ENCODE measurements at places on chromosomes 2 and 18. TPM values are rescaled to one million over a fixed set of nuclear protein-coding genes. Genes with fewer than 3 reads are reported as not detected.

Gene GPR75
- total RNA-seq, result 1.8 TPM

Gene IHH
- 0.22 TPM for total RNA-seq

Gene COL4A4
- total RNA-seq, result 1.2 TPM

Gene PAIP2B
- total RNA-seq, result 0.35 TPM

Gene OSBPL6
- total RNA-seq, result 7.7 TPM

Gene AQP12B
- total RNA-seq, result not detected

Gene USP37
- 5.9 TPM for total RNA-seq

Gene SCYGR2
- total RNA-seq, result not detected

Gene MYCN
- total RNA-seq, result not detected

Gene GALR1
- total RNA-seq, result not detected

Gene UGT1A8
- total RNA-seq, result not detected

Gene ATL2
- 56.5 TPM for total RNA-seq

Gene KCNG2
- total RNA-seq, result not detected

Gene ZNF396
- total RNA-seq, result 0.90 TPM

Gene CFAP53
- total RNA-seq, result 0.41 TPM

Gene NYAP2
- total RNA-seq, result not detected

Gene SATB2
- total RNA-seq, result 3.4 TPM

Gene KCNJ3
- not detected for total RNA-seq

Gene SKOR2
- total RNA-seq, result not detected

Gene ACADL
- not detected for total RNA-seq

Gene SULT1C2
- 0.48 TPM for total RNA-seq

Gene CLK1
- 50.3 TPM for total RNA-seq

Gene GREB1
- total RNA-seq, result 2.8 TPM
